ENCODE measurements at places on chromosomes 3 and 15.

GRCh38 chr15:60392986-60393790 is 4.6 kb downstream of the ANXA2 start:
- no peak for DNase-seq

DNA sequence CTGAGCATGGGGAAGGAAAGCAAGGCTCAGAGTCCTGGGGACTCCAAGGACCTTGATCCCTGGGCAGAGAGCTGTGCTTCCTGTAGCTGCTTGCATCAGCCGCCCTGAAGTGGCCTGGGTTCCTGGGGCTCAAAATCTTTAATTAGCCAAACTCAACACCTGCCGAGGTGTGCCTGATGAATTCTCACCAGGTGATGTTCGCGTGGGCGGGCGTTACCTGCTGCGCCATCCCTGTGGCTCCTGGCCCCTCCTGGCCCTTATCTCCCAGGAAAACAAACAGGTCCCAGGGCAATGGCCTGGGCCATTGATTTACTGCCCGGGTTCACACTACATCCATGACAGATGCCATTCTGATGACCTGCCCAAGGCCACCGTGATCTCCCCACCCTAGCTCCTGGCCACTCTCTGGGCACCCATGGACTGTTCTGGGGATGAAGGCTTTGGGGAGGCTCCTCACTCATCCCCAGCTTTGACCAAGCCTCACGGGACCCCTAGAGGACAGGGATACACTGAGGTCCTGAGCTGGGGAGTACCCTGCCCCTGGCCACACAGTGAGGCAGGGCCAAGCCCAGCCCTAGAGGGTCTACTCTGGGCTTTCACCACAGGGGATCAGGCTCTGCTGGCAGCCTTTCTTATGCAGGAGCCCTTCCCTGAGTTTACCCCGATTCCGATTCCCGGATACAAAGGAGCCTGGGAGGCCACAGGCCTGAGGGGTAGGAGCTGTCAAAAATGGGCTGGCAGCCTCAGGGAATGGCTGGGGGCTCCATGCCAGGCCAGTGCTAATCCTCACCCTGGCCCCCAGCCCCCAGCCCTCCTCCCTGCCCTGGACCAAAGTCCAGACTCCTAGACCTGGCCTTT is 5.7 kb downstream of the SLC38A3 start:
- DNase-seq, result no peak

DNA sequence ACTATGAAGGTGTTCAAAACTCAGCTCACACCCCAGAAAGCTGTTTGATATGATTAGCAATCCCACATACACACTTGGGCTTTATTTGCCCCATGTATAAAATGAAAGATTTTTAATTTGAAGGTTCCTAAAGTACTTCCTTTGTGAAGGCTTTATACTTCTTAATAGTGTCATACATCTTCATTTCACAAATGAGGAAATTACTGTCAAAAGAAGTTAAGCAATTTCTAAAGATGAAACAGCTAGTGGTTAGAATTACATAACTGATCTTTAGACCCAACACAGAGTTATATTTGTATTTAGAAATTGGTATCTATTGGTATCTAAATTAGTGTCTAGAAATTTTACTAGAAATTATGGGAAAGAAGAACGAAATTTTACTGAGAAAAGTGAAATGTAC is 7.1 kb downstream of the CD200R1 start:
- no peak for DNase-seq

GRCh38 chr15:56292546-56293316 is 49.1 kb upstream of the RFX7 start:
- no peak for DNase-seq

GRCh38 chr3:102206511-102207031 is 228.2 kb upstream of the ZPLD1 start:
- DNase-seq, result no peak

DNA sequence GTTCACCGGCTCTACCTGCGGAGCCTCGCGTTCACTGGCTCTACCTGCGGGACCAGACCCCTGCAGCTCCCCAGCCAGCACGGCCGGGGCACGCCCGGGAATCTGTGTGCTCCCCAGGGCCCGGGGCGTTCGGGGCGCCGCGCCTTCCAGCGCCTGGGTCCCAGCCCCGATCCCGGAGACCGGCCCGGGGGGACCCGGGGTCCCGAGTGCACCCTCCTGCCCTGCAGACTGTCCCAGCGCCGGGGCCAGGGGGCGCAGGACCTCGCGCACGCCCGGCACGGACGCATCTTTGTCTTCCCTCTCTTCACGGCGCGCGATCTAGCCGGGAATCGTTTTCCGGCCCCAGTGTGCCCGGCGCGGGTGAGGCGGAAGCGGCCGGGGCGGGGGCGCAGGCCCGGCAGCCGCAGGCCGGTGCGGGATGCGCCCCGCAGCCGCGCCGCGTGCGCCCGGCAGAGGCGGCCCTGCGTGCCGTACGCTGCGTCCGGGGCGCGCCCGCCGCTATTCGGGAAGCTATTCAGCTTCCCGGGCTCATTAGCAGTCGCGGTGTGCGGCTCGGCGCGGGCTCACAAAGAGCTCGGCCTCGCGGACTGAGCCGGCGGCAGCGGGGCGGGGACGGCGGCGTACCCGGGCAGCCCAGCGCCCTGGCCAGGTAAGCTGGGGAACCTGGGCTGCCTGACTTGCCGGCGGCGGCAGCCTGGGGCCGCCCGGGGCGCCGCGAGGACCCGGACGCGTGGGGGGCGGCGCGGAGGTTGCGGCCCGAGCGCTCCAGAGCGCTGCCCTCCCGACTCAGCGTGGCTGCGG is at the start of gene APBA2:
Gene APBA2, plus strand, starts transcription at position 345 of the 801 bp plus-strand sequence. CDS start 167,911 bp downstream, outside the sequence.
- DNase-seq, result peak; percentile 86

- DNase-seq, result no peak
Measured at GRCh38 chr3:57616233-57616632, 19.1 kb upstream of the ARF4 start.

DNA sequence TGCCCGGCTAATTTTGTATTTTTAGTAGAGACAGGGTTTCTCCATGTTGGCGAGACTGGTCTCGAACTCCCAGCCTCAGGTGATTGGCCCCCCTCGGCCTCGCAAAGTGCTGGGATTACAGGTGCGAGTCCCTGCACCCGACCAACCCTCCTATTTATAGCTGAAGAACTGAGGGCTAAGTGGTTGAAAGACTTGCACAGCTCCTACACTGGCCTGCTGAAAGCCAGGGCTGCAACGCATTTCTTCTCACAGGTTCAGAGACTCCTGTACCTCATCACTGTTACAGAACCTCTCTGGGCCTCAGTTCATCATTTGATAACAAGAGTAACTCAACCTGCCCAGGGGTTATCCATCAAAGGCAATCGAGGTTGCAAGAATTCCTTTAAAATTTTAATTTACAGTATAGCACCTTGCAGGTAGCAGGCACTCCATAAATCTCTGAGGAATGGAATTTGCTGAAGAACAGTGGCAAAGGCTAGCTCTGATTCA is 626.5 kb upstream of the TBL1XR1 start:
- no peak for DNase-seq

GRCh38 chr3:11384074-11384473 is 111.9 kb downstream of the ATG7 start:
- no peak for DNase-seq

DNA sequence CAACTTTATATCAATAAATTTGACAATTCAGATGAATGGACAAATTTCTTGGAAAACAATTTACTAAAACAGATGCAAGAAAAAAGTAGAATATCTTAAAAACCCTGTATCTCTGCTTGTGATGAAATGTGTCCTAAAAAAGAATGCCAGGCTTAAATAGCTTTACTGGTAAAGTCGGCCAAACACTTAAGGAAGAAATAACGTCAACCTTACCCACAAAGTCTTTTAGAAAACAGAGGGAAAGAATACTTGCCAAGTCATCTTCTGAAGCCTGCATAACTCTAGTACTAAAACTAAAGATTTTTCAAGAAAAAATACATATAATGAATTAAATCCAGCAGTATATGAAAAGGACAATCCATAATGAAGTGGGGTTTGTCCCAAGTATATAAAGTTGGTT is 111.1 kb downstream of the RASA2 start:
- DNase-seq, result no peak

DNA sequence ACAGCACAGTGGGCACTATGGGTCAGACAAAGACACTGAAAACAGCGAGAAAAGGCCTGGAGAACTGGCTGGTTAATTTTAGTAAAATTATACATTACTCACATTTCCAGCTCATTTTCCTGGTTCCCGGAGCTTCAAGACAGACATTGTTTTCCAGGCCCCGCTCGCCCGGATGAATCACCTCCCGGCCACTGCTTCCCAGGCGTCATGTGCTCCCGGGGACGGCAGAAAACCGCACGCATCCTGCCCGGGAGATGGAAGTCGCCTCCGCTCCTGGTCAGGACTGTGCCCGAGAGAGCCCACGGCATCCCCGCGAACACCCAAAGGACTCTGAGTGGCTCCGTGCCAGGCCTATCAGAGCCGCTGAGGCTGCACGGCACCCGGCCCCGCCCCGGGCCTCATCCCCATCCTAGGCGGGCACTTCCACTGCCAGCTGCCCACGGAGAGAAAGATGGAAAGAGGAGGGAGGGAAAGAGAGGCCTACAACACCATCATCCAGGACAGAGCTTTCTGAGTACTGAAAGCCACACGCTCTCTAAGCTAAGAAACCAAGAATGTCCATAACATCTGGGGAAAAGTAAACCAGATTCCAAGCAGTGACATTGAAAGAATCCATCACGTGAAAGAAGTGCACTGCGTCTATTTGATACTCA is 75.1 kb downstream of the VGLL4 start:
- DNase-seq, result peak; percentile 86

- DNase-seq, result peak; percentile 74
Measured at GRCh38 chr3:63993653-63994079, 29.6 kb downstream of the PSMD6 start.

GRCh38 chr15:86178845-86179244 is 99.2 kb downstream of the AGBL1 start:
- DNase-seq, result no peak

- no peak for DNase-seq
Measured at GRCh38 chr3:46565077-46565476, 1.0 kb downstream of the LRRC2 start.

- DNase-seq, result no peak
Measured at GRCh38 chr3:134466331-134466730, 19.5 kb downstream of the ANAPC13 start.

All from posterior cingulate gyrus (tissue), 11 donors.